ENCODE measurements at places on chromosomes 13 and 19. TPM values are rescaled to one million over a fixed set of nuclear protein-coding genes. Genes with fewer than 3 reads are reported as not detected.

DNA sequence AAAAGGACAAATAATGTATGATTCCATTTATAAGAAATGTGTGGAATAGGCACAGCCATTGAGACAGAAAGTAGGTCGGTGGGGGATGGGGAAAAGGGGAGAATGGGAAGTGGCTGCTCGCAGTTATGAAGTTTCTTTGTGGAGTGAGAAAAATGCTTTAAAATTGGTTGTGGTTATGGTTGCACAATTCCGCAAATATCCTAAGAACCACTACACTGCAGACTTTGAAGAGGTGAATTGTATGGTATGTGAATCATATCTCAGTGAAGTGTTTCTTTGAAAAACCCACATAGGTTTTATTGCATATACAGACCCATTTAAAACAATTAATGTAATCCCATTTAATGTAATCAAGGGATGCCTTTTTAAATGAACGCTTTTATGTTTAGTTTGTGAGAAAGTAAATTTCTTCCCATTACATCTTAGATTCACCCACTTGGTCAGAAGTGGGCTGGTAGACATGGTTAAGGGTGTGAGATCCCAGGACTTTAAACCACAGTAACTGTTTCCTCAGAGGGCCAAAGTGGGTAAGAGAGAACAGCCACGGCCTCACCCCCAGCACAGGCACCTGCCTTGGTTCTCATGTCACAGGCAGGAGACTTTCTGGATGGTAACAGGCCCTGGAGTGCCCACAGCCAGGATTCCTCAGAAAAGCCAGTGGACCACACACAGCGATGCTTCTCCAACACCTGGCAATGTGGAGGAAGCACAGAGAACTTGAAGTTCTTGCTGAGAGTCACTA lies 119.3 kb upstream of the GJB6 start:
- no peaks in the 10 kb centered on the region for H3K36me3 ChIP-seq
- DNase-seq, result no peak
- H3K27me3 ChIP-seq, result no peaks in the 10 kb centered on the region
- H3K27ac ChIP-seq, result no peak overlapping the region
- H3K4me3 ChIP-seq, result no peak overlapping the region

DNA sequence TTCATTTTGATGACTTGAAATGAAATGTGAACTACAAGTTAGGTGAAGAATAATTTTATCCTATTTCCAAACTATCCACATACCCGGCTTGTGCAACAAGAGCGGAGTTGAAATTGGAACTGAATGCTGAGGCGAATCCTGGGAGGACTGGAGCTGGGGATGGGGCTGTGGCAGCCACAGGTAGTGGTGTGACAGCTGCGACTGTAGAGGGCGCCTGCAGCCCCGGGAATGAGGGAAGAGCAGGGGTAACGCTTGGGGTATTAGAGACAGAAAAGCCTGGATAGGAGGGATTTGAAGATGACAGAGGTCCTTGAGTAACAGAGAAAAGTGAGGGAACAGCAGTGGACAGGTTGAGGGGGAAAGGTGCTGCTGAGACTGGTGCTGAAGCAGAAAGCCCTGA lies 22.0 kb upstream of the STOML3 start:
- no peak overlapping the region for H3K4me3 ChIP-seq
- H3K27me3 ChIP-seq, result no peaks in the 10 kb centered on the region
- H3K36me3 ChIP-seq, result peaks cover 94% of the 10 kb centered on the region
- no peak for DNase-seq

GRCh38 chr13:46179491-46179908 lies 2.5 kb downstream of the LCP1 start:
- H3K27ac ChIP-seq, result no peak overlapping the region
- H3K27me3 ChIP-seq, result no peaks in the 10 kb centered on the region
- no peaks in the 10 kb centered on the region for H3K4me1 ChIP-seq
- no peak overlapping the region for H3K4me3 ChIP-seq
- peak; percentile 55 for DNase-seq
- no peaks in the 10 kb centered on the region for H3K36me3 ChIP-seq

- no peak overlapping the region for H3K27ac ChIP-seq
- H3K4me1 ChIP-seq, result no peaks in the 10 kb centered on the region
- H3K36me3 ChIP-seq, result no peaks in the 10 kb centered on the region
These were observed 161.6 kb upstream of the OBI1 start for GRCh38 chr13:78820541-78820940.

DNA sequence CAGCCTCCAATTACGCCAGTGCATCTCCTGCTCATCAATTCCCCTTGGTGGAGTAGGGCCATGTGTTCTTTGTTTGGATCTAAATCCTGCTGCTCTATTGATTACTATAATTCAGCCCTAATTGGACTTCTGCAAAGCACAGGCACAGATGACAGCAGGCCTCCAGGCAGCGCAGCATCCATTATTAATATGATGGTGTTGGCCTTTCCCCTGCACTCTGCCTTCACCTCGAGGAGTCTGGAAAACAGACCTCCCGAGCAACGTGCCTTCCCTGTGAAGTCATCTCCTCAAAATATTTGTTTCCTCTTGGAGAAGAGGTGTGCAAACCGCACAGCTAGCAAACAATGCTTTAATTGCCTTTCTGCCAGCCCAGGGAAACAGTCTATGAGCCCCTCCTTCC lies 92.5 kb downstream of the UQCRFS1 start:
- no peak overlapping the region for H3K4me3 ChIP-seq
- DNase-seq, result no peak
- H3K36me3 ChIP-seq, result no peaks in the 10 kb centered on the region
- H3K27me3 ChIP-seq, result peaks cover 2% of the 10 kb centered on the region
- H3K4me1 ChIP-seq, result no peaks in the 10 kb centered on the region
- H3K27ac ChIP-seq, result no peak overlapping the region

GRCh38 chr13:81722456-81722855 lies 1381.5 kb upstream of the SPRY2 start:
- no peaks in the 10 kb centered on the region for H3K27me3 ChIP-seq
- H3K27ac ChIP-seq, result no peak overlapping the region
- H3K36me3 ChIP-seq, result no peaks in the 10 kb centered on the region
- DNase-seq, result no peak

The ZNF837 gene
- total RNA-seq, result not detected

- H3K27me3 ChIP-seq, result no peaks in the 10 kb centered on the region
- no peaks in the 10 kb centered on the region for H3K36me3 ChIP-seq
- no peaks in the 10 kb centered on the region for H3K4me1 ChIP-seq
- no peak overlapping the region for H3K27ac ChIP-seq
These were observed 321.1 kb downstream of the RBM26 start for GRCh38 chr13:79084802-79085424.

DNA sequence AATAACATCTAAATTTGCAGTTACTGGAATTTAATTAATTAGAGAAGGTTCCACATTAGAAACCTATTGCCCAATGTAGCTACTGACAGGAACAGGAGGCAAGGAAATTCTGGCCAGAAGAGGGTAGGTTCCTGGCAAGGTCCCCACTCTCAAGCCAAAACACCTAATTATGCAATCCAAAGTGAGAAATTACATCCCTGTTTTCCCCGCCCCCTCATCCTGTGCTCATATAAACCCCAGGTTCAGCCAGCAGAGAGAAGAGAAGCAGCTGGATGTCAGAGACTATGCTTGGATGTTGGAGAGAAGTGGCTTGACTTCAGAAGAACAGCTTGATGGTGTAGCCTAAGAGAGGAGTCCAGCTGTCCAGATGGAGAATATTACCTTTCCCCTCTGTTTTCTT lies 951.3 kb upstream of the PRR20A start:
- H3K4me1 ChIP-seq, result no peaks in the 10 kb centered on the region
- H3K27me3 ChIP-seq, result no peaks in the 10 kb centered on the region
- no peak for DNase-seq
- H3K4me3 ChIP-seq, result no peak overlapping the region

The CLEC17A gene
- not detected for total RNA-seq

DNA sequence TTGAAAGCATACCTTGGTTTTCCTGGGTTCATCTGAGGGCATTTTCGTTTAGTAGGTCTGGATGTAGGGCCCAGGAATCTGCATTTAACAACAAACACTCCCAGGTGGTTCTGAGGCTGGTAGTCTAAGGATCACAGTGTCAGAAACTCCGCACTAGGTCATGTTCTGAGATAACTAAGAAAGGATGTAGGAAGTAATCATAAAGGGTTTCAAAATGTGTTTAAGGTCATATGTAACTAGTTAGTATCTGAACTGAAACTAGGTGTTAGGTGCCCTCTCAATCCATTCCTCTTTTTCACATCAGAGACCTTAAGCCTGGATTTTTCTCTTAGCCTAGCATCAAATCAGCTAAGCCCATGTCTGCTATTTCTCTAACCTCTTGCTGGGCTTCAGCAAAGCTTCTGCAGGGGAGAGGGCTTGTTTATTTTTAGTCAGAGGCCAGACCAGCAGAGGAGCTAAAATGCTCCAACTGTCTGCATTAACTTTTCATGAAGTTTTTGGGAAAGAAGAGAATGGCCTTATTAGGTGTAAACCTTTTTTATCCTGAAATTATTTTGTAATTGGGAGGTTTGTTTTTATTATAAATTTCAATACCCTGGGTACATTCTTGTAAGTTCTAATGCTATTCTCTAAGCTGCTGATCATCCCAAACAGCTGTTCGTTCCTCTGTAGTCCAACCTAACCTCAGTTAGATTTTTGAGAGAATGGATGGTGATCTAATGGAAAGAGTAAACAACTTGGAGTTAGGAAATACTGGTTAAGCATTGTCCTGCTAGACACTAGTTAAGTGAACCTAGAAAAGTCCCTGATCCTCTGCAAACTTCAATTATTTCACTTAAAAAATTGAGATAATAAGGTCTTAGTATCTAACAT lies 262.8 kb upstream of the RFC3 start:
- H3K36me3 ChIP-seq, result no peaks in the 10 kb centered on the region
- H3K4me1 ChIP-seq, result peaks cover 10% of the 10 kb centered on the region
- H3K4me3 ChIP-seq, result no peak overlapping the region
- no peak for DNase-seq
- H3K27ac ChIP-seq, result peak overlapping the region; percentile 43
- H3K27me3 ChIP-seq, result no peaks in the 10 kb centered on the region

DNA sequence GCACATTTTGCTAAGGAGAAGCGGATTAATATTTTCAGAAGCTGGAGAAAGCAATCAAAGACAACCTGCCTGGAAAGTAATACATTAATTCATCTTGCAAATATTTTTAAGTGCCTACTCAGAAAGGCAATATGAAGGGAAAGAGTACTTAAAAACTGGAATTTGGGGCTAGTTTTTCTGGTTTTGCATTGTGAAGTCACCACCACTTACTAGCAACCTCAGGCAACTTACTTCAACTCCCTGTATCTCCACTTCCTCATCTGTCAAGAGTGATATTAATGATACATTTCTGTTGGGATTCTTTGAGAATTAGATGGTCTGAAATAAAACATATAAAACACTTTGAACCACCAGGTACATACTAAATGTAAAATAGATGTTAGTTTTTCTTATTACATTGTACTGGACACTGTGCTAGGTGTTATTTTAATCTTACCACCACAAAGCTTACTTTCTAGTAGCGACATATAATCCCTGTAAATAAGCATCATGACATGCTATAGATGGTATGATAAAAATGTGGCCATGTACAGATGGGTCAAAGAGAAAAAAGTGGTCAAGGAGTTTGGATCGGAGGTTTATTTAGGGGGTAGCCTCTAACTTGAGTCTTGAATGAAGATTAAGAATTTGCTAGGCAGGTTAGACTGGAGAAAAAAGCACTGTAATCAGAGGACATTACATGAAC lies 101.2 kb downstream of the SPRY2 start:
- no peaks in the 10 kb centered on the region for H3K27me3 ChIP-seq
- no peak overlapping the region for H3K4me3 ChIP-seq
- H3K27ac ChIP-seq, result no peak overlapping the region
- H3K36me3 ChIP-seq, result no peaks in the 10 kb centered on the region
- H3K4me1 ChIP-seq, result peaks cover 11% of the 10 kb centered on the region
- DNase-seq, result no peak

- peak overlapping the region; percentile 72 for H3K4me3 ChIP-seq
- H3K36me3 ChIP-seq, result no peaks in the 10 kb centered on the region
- no peaks in the 10 kb centered on the region for H3K27me3 ChIP-seq
- H3K4me1 ChIP-seq, result peaks cover 19% of the 10 kb centered on the region
- H3K27ac ChIP-seq, result peak overlapping the region; percentile 44
- peak; percentile 28 for DNase-seq
These were observed 1.2 kb downstream of the ZNF347 start for GRCh38 chr19:53157626-53158025.

- H3K4me1 ChIP-seq, result peaks cover 7% of the 10 kb centered on the region
- H3K4me3 ChIP-seq, result no peak overlapping the region
- DNase-seq, result no peak
- H3K36me3 ChIP-seq, result no peaks in the 10 kb centered on the region
These were observed 600.7 kb downstream of the KCTD12 start for GRCh38 chr13:76285463-76285862.

DNA sequence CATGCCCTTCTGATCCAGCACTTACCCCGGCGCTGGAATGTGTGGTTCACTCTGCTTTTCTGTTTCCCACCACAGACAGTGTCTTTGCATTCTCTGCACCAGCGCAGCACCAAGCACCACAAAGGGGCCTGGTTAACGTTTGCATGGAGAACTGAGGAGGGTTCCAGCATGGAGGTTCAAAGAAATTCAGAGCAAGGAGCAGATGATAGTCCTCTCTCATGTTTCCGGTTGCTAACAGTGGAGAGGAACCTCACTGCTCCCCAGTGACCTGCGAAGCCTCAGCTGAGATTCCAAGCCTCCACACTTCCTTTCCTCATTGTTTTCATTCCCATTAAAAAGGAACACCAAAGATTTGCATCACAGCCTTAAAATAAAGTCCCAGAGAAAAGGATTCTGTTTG lies 99.7 kb downstream of the STARD13 start:
- peaks cover 71% of the 10 kb centered on the region for H3K4me1 ChIP-seq
- no peak for DNase-seq
- H3K27ac ChIP-seq, result peak overlapping the region; percentile 60
- no peak overlapping the region for H3K4me3 ChIP-seq
- no peaks in the 10 kb centered on the region for H3K27me3 ChIP-seq

GRCh38 chr13:107034236-107034872 lies 466.4 kb upstream of the ARGLU1 start:
- no peak for DNase-seq
- H3K4me1 ChIP-seq, result no peaks in the 10 kb centered on the region
- H3K27ac ChIP-seq, result no peak overlapping the region

GRCh38 chr13:105255472-105255871 lies 1280.0 kb downstream of the EFNB2 start:
- H3K4me3 ChIP-seq, result no peak overlapping the region
- H3K36me3 ChIP-seq, result no peaks in the 10 kb centered on the region
- H3K4me1 ChIP-seq, result no peaks in the 10 kb centered on the region
- H3K27ac ChIP-seq, result no peak overlapping the region
- DNase-seq, result no peak

The PRSS57 gene
- total RNA-seq, result not detected

The FAM124A gene
- total RNA-seq, result 10.0 TPM

GRCh38 chr13:111304603-111305289 lies 15.7 kb upstream of the TEX29 start:
- H3K36me3 ChIP-seq, result peaks cover 84% of the 10 kb centered on the region
- H3K27ac ChIP-seq, result no peak overlapping the region
- no peaks in the 10 kb centered on the region for H3K4me1 ChIP-seq
- DNase-seq, result no peak

DNA sequence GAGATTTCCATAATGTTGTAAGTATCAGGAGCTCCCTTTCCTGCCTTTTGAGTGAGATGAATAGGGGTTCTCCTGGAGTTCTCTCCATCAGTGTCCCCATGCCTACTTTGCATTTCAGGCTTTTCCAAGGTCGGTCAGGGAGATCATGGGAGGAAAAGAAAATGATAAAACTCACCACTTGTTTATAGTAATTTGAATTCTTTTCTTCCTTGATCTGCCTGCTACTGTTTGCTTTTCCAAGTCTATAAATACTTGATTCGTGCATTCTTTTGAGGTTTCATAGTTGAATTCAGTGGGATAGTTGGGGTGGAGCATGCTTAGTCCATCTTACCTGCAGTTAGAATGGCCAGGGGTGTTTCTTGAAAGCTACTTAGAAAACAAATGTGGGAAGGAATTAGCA lies 51.5 kb downstream of the PCCA start:
- DNase-seq, result no peak
- no peaks in the 10 kb centered on the region for H3K27me3 ChIP-seq
- no peaks in the 10 kb centered on the region for H3K36me3 ChIP-seq
- H3K4me3 ChIP-seq, result no peak overlapping the region
- no peak overlapping the region for H3K27ac ChIP-seq

Data from heart left ventricle (tissue), 16 donors.